Stimulated activated memory B cell treated with anti-CD40 and anti-IgM and Interleukin-4, amounts not matched to agents 10 μg/mL and 1 μg/mL and 100 μg/mL, for 72 hours (primary cell): ENCODE measurements at places on chromosomes 2 and 18.

- no peak for ATAC-seq
Measured at GRCh38 chr2:2834516-2835254, 503.6 kb upstream of the MYT1L start.

DNA sequence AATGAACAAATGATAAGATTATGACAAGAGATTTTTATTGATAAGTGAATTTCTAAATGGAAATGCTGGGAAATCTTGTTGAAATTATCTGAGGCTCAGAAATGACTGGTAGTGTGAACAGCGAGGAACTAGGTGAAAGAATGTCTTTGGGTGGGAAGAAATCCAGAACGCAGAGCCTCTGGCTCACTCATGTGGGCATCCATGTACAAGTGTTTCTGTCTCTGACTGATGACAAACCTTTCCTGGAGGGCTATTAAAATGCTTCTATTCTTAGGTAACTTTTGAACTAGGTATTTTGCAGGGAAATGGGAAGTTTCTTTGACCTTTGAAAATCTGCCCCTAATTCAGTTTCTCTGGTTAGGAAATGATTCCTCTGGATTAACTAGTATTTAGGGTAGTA lies 598.6 kb downstream of the SLC4A3 start:
- no peak for ATAC-seq

GRCh38 chr2:111694700-111695101 lies 189.3 kb downstream of the ANAPC1 start:
- ATAC-seq = no peak

GRCh38 chr2:62653582-62654422 lies 51.7 kb upstream of the EHBP1 start:
- ATAC-seq = no peak

DNA sequence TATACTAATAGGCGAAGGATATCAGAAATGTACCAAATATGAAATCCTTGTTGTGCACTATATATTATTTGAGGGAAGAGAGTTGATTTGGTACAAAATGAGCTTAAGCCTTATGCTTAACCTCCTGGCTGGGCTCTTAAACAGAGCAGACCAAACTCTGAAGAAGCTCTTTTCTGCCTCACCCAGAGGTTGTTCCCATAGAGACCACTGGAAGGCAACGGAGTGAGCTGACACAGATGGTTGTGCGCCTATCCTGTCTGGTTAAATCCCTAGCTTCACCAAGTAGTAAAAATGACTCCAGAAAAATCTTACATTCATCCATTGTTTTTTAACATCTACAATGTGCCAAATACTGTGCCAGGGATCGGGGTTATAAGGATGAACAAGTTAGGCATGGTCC lies 55.9 kb upstream of the NOL4 start:
- no peak for ATAC-seq

GRCh38 chr2:36351736-36352349 lies 3.7 kb upstream of the CRIM1 start:
- no peak for ATAC-seq

DNA sequence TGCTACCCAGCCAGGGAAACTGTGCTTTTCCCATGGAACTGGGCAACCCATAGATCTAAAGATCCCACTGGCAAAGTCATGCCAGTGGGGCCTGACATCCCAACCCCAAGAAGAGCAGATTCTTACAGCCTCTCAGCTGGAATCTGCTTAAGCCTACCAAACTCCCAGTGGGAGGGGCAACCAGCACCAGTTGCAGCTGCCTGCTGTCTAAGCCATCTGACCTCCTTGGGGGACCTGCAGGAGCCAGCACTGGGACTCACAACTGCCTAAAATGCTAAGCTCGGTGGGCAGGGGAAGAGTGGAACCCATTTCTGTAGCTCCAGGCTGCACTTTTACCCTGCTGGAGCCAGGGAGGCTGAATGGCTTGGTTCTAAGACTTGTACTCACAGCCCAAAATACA lies 770.7 kb upstream of the SLC8A1 start:
- ATAC-seq = no peak

DNA sequence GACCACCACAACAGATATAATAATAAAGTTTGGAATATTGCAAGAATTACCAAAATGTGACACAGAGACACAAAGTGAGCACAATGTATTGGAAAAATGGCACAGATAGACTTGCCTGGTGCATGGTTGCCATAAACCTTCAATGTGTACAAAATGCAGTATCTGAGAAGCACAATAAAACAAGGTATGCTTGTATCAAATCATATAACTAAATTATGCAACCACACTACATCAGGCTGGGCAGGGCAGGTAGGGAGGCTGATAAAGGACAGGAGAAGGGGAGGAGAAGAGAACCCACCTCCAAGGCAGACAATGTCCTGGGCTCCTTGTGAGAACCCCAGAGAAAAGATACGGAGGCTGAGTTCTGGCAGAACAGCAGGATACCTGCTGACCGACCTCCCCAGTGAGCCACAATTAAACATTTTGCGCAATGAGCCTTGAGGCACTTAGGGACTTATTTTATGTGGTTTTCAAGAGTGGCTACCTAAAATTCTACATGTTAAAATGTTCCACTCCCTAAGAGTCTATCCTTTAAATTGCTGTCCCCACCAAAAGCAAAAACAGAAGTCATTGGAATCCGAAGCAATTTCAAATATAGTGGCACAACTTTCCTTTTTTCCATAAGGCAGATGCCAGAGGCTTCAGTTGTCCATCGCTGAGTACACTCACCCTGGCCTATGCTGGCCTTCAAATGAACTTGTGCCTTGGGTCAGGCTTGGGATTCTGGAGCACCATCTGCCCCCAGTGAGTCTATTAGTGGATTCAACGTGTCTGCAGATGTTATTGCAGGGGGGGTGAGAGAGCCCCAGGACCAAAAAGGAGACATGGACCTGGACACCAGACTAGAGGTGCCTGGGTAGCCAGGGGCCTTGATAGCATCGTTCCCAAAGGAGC lies 16.8 kb downstream of the WDFY1 start:
- no peak for ATAC-seq

DNA sequence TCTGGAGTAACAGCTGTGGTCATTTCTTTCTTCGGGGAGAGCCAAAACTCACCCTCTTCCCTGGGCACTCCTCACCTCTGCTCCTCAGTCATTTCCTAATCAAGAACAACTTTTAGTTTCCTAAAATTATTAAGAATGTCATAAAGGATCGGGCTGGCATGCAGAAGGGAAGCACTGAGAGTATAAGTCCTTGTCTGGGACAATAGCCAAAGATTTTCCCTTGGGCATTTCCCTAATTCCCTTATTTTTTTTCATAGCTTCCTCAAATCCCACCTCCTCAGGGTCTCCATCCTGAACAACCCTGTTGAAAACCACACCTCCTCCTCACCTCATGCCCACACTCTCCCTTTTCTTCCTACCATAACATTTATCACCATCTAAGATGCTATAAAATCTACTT lies 115.0 kb downstream of the MREG start:
- no peak for ATAC-seq

GRCh38 chr2:200847269-200847668 lies 17.2 kb downstream of the CLK1 start:
- no peak for ATAC-seq

DNA sequence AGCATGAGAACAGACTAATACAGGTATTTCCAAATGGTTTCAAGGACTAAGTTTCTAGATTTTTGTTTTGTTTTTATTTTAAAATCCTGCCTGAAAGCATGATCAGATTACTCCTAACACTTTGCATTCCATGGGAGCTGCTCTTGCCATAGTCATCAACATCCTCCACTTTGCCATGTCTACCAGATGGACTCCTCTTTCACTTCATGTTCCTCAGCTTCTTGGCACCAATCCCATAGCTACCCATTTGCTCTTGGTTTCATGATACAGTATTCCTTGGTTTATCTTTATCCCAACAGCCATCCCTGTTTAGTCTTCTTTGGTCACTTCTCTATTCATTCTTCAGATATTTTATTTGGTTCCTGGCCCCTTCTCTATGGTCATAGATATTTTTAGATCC lies 154.2 kb upstream of the CCDC195 start:
- ATAC-seq = no peak

DNA sequence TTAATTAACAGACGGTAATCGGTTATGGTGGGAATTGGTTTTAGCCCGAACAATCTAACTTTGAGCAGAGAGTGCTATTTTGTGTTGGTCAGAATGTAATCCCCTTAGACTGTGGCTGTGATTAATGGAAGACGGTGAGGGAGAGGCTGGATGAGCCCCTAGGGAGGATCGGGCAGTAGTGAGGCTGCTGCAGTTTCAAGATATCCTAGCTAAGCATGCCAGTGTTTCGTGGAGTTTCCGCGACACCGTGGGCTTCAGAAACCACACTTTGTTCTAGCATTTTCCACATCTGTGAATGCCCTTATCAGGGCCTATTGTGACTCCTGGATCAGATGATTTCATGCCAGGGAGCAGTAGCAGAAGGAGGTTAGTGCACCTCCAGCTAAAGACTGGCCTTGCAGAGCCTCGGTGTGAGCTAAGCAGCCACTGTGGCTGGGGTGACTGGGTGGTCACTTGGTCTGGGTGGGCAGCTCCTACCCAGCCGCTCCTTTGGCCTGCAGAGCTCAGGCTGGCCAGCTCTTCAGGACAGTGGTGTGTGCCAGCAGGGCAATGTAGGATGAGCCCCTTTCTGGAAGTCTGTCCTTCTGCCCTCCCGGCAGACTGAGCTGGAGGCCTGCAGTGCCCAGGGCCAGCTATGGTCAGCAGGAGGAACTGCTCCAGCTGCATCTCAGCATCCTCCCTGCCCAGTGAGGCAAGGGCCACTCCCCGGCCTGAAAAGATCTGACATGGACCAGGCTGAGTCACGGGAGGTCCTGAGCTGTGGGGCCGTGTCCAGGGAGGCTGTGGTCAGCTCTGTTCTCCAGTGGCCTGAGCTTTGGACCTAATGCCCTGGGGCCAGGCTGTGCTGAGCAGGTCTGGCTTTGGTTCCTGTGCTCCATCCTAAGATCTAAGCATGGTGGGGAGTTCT lies 142.6 kb upstream of the GPC1 start:
- no peak for ATAC-seq

- ATAC-seq = no peak
Measured at GRCh38 chr2:96584017-96584416, 47.5 kb downstream of the ARID5A start.

GRCh38 chr2:207434306-207434705 lies 95.5 kb upstream of the CREB1 start:
- ATAC-seq = no peak

DNA sequence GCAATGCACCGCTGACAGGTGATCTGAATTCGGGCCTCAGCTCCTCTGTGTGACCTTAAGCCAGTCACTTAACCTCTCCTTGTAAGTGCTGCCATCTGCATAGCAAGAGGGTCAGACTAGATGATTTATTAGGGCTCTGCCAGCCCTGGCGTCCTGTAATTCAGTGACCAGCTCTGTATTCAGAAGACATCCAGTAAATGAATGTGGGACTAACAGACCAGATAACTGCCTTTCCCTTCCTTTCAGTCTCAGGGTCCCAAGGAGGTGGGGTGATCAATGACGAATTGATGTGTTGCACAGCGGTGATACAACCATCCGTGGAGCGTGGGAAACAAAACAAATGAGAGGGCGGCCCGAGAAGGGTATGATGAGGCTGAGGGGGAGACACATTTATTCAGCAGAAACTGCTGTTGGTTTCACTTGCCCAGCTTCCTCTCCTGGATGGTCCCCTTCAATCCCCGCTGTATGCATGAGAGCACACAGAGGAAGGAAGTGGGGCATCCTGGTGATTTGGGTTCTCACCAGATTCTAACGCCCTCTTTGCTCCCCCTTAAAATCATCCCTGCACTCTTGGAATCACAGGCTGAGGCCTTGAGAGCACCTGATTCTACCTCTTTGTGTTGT lies 92.8 kb downstream of the VIT start:
- ATAC-seq = no peak

DNA sequence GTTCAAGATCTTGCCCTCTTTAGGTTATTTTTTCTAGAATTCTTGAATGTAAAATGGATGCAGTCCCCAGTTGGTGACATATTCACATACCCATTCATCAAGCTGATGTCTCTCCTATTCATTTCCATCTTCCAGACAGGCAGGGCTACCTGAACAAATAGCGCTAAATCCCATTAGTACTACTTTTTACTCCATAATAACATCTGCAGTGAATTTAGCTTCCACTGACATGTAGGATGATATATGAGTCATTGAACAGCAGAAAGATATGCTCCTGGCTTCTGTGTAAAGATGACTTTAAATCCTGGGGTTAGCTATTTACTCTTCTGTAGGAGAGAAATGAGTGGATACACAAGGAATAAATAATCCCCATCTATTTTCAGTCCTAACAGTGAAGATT lies 194.7 kb downstream of the RND3 start:
- ATAC-seq = no peak

DNA sequence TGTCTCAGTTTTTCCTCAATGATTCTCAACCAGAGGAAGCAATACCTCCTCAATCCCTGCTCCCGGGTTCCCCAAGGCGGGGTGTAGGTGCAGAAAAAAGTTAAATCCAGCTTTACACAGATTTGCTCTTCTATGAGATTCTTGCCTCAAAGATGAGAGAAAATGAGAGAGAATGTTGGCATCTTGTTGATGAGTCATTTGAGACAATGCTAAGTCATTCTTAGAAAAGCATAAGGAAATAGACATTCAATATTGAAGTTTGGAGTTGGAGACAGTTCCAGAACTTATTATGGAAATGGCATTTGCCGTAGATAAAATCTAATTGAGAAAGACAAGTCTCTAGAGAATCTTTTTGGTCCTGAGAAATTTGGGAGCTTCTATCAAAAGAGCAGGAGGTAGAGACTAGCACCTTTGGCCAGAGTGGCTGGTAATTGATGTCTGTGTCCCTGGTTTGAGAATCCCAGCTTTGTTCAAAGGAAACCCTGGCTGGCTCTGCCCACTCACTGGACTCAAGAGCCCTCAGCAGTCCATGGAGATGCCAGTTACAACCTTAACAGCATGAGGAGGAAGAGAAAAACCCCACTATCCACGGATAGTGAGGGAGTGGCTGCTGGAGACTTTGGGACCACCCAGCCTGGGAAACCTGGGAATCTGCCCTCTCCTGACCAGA lies 181.2 kb downstream of the FAM124B start:
- no peak for ATAC-seq

DNA sequence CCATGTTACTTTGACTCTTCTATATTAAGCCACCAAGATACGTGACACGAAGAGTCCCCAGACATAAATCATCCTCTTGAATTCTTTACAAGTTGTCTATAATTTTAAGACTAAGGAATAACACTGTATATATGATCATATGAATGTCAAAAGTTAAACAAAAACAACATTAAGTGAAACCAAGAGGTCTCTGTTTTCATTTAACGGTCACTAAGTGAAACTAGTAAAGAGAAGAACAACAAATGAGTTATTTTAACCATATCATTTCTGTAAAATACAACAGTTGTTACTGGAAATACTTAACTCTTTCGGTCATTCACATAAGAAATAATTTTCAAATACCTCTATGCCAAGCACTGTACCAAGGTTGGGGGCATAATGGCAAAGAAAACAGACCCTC lies 45.7 kb upstream of the STK17B start:
- no peak for ATAC-seq
